Vagina (tissue), 2 donors: ENCODE measurements at places on chromosomes 11 and 22. TPM values are rescaled to one million over a fixed set of nuclear protein-coding genes. Genes with fewer than 3 reads are reported as not detected.

DNA sequence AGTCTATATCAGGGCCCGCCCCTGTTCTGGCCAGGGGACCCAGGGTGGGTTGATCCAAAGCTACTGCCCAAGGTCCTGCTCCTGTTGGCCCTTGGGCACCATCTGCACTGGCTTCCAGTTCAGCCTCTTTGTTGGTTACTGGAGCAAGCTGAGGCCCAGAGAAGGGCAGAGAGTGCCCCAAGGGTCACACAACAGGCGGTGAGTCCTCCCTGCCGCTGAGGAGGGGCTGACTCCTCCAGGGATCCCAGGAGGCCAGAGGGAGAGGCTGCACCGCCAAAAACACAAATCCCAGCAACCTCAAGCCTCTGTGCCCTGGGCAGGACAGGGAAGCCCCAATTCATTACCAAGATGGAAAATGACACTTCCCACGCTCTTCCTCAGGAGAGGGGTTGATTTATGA lies 61.3 kb downstream of the MACROD1 start:
- DNase-seq, result no peak

DNA sequence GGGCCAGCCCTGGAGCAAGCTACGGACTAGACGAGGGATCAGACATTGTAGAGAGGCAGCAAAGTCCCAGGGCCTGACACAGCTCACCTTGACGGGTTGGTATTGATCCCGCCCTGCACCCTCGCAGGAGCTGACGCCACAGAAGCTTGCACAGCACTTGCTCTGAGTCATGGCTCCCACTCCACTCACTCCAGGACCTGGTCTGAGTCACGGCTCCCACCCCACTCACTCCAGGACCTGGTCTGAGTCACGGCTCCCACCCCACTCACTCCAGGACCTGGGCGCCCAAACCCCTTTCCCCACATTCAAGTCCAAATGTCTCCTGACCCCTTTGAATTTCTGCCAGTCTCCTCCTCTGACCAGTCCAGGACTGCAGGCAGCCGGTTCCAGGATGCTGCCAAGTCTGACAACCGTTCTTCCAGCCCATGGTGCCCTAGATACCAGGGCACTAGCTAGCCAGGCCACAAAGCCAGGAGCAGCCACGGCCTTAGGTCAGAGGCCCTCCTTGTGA lies 6.0 kb upstream of the PNPLA5 start:
- no peak for DNase-seq

DNA sequence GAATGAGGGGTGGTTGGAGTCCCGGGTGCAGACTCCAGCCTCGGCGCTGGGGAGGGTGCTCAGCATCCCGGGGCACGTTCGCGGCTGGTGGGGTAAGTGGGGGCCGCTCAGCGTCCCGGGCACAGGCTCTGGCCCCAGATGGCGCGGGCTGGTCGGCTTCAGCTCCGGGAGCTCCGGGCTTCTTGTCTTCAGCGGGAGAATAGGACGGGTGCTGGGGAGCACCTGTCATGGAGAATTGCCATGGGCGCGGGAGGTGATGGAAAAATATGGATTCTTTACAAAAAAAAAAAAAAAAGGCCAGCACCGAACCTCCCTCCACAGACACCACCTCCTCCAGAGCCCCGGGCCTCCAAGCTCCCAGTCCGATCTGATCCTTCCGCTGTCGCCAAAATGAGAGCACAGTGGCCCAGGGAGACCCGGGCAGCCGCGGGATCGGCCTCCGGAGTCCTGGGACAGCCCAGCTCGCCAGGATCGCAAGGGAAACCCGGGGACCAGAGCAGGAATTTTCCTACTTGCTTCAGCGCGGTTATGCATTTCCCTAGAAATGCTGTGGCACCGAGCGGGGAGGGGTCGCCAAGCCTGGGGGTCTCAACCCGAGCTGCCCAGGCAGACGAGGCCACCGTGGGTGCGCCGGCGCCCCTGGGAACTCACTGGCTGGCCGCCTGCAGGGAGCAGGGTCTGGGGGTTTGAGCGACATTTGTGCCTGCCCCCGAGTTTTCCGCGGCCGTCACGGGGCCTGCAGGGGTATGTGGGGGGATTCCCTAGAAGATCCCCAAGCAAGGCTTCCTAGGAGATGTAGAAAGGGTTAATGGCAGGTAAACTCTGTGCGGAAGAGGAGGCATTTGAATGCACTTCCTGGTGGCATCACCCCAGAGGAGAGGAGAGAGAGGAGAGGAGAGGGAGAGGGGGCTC lies 1336.9 kb downstream of the BRD1 start:
- DNase-seq, result no peak

DNA sequence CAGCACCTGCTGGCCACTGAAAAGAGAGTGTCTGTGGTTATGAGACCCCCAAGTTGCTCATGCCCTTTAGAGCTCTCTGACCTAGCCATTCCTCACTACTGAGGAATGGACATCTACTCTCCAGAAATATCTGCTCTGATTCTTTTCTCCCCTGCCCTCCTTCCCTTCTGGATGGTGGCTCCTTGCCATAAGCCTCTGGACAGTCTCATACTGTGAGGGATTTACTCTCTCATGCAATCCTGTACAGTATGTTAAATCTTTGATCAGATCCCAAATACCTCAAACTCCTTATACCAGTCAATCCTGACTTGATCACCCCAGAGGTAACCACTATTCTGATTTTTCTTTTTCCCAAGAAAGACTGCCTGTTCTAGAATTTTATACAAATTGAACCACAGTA lies 80.7 kb downstream of the ARHGAP20 start:
- no peak for DNase-seq

DNA sequence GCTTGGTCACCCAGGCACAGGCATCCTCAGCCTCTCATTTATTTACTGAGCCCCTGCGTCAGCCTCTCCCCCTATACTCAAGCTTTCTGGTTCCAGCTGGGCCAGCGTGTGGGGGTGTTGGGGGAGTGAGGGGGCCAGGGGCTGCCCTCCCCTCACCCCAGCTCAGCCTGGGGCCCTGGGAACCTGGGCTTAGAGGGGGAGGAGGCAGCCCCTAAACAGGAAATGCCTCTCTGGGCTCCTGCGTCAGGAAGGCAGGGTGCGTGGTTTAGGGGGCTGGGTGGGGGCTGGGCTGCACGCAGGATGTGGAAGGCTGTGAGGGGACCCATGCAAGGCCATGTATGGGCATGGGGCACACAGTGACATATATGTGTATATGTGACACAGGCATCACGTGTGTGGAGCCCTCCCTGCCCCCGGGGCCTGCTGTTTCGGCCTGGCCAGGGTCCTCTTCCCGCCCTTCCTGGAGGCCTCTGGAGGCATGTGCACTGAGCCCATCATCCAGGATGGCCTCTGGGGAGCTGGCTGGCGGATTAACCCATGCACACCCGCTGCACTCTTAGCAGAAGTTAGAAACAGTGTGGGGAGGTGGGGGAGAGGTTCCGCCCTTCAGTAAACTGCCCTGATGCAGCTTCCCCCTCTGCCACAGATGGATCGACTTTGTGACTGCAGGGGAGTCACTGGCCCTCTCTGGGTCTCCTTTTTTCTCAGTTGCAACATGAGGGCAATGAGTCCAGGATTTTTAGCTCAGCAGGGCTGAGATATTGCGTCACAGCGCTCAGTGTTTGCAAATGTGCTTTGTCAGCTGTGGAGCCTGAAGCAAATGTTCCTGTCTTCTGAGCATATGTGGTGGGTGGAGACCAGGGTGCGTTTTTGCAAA lies 1.1 kb upstream of the CD248 start:
- DNase-seq, result no peak

Gene YPEL4
- 2.7 TPM for total RNA-seq

GRCh38 chr22:45254388-45254787 lies 13.7 kb upstream of the KIAA0930 start:
- DNase-seq, result no peak

DNA sequence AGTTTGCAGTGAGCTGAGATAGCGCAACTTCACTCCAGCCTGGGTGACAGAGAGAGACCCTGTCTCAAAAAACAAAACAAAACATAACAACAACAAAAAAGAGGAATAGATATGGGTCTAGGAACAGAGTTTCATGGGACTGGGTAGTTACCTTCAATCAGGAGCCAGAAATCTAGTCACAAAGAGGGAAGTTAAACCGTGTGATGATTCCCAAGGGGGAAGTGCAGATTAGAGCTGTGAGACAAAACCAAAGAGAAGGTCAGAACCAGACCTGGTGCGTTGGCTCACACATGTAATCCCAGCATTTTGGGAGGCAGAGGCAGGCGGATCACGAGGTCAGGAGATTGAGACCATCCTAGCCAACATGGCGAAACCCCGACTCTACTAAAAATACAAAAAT lies 42.1 kb upstream of the LARGE1 start:
- DNase-seq, result no peak
